ENCODE measurements at places on chromosomes 3 and 15.
A peak's percentile ranks its signal among the peaks of the same experiment; 100 is the strongest.

- peak; percentile 59 for DNase-seq
Measured at GRCh38 chr3:118144919-118145318, 889.7 kb downstream of the IGSF11 start.

- DNase-seq, result no peak
Measured at GRCh38 chr3:37544869-37545352, 316.8 kb upstream of the CTDSPL start.

GRCh38 chr3:130420466-130420865, 75.0 kb downstream of the COL6A5 start:
- DNase-seq, result no peak

- no peak for DNase-seq
Measured at GRCh38 chr3:58335652-58335947, 2.9 kb downstream of the PXK start.

DNA sequence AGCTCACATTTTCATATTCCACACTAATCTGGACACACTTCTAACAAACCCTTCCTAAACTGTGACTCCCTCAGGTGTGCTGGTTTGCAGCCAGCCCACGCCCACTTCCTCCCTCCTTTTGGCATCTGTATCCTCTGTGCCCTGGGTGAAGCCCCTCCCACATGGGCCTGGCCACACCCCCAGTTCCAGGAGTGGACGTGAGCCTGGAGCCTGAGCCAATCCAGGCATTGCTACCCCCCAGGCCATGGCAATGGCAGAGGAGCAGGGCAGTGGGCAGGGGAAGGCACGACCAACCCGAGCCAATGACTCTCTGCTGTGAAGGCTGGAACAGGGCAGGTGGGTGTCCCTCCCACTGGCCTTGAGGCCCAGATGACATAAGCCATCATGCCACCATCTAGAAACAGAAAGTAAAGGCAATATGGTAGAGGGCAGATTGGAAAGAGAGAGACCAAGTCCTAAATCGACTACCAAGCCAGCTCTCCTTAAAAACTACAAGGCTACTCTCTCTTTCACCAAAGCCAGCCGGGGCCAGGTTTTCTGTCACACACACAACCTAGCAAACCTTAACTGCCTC, 18.6 kb downstream of the FAM174B start:
- DNase-seq, result no peak

GRCh38 chr3:109442531-109442930, 105.2 kb upstream of the DPPA4 start:
- DNase-seq, result no peak

DNA sequence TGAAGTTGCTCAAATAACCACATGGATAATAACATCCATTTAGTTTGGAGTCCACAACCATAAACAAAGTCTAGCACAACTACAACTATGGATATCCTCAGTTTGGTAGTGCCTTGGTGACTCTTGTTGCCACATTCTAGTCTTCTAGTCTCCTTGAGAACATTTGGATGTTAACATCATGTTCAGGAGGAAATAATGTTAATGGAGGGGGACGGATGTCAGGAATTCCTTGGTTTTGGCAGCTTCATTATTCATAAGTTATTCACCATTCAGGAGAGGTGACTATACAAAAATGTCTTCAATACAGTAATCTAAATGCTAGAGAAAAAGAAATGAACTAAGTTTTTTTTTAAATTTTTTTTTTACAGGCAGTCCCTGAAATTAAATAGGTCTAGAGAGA, 26.4 kb upstream of the GABPB1 start:
- DNase-seq, result no peak

GRCh38 chr15:68340726-68341671, 63.5 kb downstream of the FEM1B start:
- no peak for DNase-seq

GRCh38 chr3:196339493-196340254, 1.5 kb upstream of the TM4SF19 start:
- DNase-seq, result no peak

DNA sequence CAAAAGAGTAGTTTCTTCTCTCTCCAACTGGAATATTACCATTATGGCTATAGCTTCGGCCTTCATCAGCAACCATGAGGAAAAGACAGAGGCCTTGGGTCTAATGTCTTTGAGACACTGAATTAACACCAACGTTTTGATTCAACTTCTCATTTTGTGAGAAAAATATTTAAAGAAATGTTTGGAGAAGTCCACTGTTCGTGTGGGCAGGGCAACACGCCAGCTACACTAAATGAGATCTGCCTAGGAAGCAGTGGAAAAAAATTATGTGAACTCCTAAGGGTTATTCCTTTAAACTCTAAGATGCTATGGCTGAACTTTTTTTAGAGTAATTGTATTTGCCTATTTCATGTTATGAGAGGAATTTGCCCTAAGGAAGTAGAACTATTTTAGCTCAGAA, 41.8 kb downstream of the NCEH1 start:
- DNase-seq, result no peak

DNA sequence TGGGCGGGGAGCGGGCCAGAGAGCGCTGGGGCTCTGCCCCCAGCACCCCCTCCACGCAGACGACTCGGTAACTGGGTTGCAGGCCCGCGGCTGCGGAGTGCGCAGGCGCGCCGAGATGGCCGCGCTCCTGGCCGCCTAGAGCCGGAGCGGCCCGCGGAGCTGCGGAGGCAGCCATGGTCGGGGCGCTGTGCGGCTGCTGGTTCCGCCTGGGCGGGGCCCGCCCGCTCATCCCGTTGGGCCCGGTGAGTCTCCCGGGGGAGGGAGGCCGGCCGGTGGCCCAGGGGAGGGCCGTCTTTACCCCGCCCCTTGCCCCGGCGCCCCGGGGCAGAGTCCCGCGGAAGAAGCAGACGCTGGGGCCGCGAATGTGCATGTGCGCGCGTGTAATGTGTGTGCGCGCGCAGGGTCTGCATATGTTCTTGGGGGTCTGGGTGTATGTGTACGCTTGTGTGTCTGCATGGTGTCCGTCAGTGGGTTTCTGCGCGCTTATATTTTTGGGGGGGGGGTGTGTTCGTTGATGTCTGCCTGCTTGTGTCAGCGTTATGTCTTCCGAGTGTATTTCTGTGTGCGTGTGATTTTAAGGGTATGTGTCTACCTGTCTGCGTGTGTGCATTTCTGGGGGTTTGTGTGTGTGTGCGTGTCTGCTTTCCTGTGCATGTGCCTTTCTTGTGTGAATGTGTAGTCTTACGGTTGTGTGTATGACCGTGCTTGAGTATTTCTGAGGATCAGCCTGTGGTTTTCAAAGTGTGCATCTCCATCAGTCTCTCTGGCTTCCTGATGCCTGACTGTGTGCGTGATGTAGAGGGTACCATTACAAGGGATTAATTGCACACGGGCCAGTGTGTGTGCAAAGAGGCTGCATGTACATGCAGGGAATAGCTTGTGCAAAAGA, at the start of gene ABHD14A:
Gene ABHD14A (plus strand): TSS at position 102 of the 889 bp plus-strand sequence. CDS start 72 bp downstream, at position 174.
- DNase-seq, result no peak

DNA sequence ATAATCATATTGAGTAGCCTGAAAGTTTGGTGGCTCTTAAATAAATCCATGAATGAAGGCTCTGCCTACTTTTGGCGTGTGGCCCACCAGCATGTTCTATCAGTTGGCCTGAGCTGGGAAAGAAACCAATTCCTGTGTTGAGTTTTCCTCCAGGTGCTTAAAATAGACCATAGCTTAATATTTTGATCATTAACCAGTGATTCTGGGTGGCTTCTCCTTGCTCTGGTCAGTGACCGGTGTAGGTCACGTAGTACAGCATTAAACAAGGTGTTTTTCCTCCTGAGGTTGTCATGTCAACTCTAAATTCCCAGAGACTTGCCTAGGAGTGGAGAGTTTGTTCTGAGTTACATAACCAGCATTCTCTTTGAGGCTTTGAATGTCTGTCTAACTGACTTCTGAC, 1.3 kb downstream of the HHLA2 start:
- no peak for DNase-seq

DNA sequence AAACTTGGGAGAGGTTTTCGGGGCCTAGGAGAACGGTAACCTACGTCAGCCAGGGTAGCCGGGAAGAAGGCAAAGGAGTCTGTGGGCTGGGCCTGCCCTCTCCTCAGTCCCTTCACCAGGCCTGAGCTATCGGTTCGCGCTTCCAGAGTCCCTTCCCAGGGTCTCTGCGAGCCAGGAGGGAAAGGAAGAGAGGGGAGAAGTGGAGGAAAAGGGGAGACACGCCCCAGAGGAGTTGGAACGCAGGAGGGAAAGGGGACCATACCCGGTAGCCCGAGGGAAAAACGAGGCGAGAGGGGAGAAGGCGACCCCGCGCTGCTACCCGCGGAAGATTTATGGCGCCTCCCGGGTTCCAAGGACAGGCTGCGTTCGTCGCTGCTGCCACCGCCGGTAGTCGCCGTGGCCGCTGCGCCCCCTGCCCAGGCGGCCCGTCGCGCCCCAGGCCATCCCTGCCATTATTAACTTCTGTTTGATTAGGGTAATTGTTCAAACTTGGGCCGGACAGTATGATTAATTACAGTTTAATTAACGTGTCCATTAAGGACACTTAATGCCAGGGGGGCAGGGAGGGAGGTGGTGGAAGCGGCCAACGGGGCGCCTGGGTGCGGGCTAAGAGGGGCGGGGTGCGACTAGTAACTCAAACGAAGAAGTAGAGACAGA, 3.4 kb upstream of the SKOR1 start:
- no peak for DNase-seq

DNA sequence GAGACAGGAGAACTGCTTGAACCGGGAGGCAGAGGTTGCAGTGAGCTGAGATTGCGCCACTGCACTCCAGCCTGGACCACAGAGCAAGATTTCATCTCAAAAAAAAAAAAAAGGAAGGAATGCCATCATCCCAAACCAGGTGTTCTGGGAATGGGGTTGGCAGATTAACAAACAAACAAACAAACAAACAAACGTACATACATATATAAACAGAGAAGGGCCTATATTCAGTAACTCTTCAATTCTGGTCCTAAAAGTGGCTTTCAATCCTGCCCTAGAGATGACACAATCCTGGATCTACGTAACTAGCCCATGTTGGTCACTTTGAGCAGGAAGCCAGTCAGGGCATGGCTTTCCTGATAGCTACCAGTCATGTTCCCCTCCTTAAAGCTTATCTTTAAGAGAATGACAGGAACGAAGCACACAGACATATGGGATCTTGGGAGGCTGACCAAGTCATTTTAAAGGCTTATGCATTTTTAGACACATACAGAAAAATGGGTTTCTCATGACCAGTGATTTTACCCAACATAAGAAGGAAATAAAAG, 29.9 kb upstream of the RAB11A start:
- no peak for DNase-seq

GRCh38 chr3:184771301-184772127, 40.5 kb upstream of the VPS8 start:
- no peak for DNase-seq

- DNase-seq, result peak; percentile 23
Measured at GRCh38 chr3:38738630-38739395, 77.2 kb downstream of the SCN10A start.

- DNase-seq, result no peak
Measured at GRCh38 chr3:60399861-60400845, 851.1 kb downstream of the FHIT start.

DNA sequence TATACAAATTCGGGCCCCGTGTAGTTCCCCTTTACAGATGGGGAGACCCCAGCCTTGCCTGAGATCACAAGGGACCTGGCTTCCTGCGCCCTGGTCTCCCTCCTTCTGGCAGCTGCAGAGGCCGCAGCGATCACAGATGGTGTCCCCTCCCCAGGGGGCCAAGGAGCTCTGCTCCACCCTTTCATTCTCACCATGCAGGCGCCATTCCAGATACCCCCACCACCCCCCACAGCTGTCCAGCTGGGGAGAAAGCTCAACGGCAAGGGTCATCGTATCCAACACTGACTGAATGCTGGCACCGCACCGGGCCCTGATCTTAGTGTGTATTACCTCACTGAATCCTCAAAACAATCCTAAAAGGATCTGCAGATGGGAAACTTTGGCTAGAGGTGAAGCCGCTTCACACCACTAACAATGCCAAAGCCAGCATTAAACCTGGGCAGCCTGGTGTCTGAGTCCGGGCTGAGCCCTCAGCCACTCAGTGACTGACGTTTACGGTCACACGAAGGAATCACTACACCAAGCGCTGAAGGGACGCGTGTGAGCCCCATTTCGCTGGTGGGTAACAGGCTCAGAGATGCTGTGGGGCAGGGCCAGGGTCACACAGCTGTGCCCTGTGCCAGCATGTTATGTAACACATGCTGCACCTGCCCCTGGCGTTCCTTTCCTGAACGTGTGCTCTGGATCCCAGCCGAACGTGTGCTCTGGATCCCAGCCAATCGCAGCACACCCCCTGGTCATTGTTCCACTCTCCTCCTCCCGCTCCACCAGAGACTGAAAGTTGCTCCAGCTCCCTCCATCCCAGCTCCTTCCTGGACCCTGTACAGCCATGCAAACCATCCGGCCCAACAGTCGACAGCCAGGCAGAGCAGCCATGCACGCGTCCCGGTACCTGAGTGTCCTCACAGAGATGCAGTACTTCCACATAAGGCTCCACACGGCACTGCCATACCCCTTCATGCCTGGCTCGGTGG, 51.8 kb downstream of the IQSEC1 start:
- no peak for DNase-seq

DNA sequence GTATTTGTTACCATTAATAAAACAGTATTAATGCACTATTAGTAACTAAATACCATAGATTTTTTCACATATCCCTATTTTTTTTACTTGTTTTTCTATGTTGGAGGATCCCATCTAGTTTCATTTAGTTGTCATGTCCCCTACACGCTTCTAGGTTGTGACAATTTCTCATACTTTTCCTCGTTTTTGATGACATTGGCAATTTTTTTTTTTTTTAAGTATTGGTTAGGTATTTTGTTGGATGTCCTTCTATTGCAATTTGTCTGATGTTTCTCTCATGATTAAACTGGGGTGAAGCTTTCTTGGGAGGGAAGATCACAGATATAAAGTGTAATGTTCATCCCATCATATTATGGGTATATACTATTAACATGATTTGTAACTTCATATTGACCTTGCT, 409.1 kb upstream of the CNTN6 start:
- DNase-seq, result no peak

DNA sequence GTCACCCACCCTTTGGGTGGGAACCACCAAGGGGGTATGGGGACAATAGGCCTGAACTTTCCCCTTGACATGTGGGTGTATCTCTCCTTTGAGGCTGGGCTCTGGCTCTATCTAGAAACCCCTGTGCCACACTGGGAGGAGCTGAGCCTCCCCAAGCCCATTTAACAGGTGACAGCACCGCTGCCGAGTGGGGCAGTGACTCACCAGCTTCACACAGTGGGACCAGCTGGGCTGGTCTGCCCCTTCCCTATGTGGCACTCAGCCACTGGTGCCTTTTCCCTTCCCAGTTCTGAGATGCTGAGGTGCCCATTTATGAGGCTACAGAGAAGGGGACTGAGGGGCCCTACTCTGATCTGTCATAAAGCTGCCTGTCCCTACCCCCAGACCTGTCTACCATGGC, 5.1 kb downstream of the PSTPIP1 start:
- DNase-seq, result no peak

GRCh38 chr3:143464850-143465249, 345.3 kb downstream of the CHST2 start:
- DNase-seq, result no peak

DNA sequence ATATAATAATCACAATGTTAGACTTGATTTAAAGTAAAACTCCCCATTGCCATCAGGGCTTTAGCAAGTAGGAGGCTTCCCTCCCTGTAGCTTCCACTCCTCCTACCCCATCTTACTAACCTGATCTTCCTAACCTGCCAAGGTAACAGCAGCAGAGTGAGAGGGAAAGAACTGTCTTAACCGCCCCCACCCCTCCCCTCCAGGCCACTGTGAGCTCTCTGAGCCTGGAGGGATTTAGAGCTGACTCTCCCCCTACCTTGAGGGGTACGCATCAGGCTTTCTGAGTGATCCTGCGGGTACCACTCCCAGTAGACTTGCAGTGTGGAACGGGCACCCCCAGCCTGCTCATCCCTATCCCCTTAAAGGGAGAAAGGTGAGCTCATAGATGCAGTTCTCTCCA, 11.4 kb upstream of the PRSS50 start:
- DNase-seq, result no peak
